CD14-positive monocyte (primary cell): ENCODE measurements at places on chromosomes 16 and 17.

DNA sequence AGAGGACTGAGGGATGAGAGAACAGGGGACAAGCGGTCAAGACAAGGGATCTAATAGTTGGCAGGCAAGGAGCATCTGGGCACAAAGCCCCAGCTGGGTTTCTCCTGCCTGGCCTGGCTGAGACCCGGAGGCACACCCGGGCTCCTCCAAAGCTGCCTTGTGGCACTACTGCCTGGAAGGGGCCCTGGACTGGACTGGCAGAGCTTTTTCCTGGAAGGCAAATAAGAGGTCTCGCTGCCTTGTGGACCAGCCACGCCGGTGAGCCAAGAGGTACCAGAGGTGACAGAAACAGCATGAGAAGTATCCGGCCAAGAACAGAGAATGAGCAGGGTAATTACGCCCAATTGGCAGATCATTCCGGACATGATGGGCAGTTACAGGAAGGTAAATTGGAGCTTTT is 64.6 kb downstream of the GTF3C1 start:
- no peak for DNase-seq

DNA sequence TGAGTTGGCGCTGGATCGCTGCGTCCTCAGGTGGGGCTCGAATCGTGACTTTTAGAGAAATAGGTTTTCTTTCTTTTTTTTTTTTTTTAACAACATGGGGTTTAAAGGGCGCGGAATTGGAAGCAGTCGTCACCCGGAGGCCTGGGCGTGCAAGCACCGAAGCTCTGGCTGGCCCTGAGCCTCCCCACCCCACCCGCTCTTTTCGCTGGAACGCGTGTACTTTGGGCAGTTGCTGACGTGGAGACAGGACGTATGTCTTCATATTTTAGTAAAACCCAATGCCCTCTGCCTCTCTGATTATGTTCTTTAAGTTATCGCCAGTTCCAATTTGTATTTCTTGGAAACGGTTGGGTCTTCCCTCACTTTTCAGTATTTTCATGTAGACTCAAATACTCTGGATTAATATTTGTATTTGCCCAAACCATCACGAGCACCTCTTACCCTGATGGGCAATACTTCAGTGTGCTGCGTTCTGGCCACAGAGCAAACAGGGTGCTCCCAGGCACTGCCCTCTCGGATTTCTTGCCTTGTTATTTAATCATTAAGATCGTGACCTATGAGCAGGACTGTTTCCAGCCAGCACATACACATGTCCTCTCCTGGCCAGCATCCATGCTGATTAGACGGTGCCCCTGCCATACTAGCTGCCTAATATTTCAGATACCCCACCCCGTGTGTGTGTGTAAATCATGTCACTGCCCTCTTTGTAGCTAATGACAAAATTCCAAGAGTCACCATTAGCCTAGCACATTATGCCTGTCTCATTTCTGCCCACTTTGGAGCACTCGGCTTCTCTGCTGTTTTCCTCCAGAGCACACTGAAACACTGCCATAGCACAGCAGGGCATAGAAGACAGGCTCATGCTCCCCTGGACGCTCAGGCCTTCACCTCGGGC is 805 bp upstream of the C16orf95 start:
- DNase-seq: peak; percentile 31

DNA sequence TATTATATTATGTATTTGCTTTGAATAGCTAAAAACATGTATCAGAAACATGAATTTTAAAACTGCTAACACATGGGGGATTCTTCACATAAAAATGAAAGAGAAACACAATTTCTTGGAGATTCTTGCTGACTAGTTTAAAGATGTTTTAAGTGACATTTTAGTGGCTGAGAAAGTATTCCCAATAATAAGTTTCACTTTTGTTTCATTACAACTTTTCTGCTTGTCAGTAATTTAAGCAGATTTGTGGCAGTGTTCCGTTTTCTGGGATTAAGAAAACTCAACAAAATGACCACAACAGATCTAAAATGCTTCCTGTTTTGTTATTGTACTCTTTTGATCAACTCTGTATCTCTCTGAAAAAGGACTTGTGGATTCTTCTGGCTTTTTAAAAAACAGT is 75.9 kb downstream of the NLK start:
- peak; percentile 30 for DNase-seq

DNA sequence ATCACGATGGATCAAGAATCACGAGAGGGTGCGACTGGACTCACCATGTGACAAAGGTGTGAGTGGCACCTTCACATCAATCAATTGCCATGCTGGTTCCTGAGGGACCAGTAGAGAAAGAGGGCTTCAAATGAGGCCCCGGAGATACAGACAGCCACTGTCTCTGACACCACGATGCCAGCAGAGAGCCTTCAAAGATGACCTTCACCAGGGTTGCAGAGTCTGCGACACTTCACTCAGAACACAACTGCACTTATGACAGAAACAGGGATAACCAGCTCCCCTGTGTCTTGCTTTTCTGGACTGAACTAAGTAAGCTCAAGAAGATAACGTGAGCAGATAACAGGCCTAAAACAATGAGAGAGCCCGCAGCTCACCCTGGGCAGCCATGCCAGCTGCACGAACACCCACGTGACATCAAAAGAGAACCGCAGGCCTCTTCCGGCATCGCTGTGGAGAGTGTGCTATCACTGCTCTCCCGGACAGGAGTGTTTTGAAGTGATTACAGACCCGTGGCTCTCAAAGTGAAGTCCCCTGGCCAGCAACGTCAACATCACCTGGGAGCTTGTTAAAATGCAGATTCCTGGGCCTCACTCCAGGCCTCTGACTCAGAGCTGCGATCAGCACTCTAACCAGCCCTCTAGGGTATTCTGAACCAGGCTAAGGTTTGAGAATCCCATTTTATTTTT is 36.4 kb downstream of the KLHDC4 start:
- DNase-seq: no peak

DNA sequence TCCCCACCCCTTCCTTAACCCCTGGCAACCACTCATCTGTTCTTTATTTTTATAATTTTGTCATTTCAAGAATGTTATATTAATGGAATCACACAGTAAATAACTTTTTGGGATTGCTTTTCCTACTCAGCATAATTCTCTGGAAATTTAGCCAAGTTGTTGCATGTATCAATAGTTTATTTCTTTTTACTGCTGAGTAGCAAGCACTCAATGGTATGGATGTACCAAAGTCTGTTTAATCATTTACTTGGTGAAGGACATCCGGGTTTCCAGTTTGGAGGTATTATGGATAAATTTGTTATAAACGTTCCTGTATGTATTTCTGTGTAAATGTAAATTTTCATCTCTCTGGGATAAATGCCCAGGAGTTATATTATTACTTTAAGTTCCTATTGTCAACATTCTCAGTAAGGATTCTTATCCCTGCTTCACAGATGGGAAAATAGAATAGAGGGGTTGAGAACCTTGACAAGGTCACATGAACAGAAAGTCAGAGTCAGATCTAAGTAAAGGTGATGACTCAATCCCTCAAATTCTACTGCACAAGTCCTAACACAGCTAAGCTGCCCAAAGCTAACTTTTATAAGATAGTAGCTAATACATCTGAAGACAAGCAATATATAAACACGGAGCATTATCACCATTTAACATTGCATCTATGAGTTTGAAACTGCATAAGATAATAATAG is 62.4 kb upstream of the MTMR4 start:
- DNase-seq: no peak

DNA sequence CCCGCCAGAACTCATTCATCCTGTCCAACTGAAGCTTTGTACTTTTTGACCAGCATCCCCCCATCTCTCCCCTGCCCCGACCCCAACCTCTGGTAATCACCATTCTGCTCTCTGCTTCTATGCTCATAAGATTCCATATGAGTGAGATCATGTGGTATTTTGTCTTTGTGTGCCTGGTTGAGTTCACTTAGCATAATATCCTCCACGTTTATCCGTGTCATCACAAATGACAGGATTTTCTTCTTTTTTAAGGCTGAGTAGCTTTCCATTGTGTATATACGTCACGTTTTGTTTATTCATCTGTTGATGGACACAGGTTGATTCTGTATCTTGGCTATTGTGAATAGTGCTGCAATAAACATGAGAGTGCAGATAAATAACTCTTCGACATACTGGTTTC is 278.9 kb downstream of the SNX29 start:
- DNase-seq: no peak

GRCh38 chr16:30982548-30983288 is 2.3 kb upstream of the HSD3B7 start:
- DNase-seq: no peak

- no peak for DNase-seq
Observed at GRCh38 chr17:74024871-74025531, 178.5 kb upstream of the RPL38 start.

DNA sequence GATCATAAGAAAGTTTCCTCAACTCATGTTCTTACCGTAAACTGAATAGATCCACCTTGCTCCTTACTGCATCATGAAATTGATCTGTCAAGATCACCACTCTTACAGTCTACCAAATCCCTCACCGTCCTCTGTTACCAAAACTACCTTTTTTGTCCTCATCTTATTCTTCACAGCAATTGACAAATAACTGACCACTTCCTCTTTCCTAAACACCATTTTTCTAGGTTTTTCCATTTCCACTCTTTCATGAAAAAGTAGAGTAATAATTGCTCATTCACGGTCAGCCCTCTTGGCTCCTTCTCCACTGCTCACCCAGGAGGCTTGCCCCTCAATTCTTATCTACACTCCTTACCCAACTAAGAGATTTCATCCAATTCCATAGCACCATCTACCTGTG is 44.9 kb downstream of the ABCA5 start:
- no peak for DNase-seq

- DNase-seq: peak; percentile 29
Observed at GRCh38 chr17:7523033-7523432, 25.8 kb upstream of the TNFSF12 start.
